T-helper 17 cell (primary cell): ENCODE measurements at places on chromosomes 1 and 21.
A peak's percentile ranks its signal among the peaks of the same experiment; 100 is the strongest.

- DNase-seq, result no peak
Observed at GRCh38 chr1:18661404-18662285, 31.0 kb downstream of the PAX7 start.

DNA sequence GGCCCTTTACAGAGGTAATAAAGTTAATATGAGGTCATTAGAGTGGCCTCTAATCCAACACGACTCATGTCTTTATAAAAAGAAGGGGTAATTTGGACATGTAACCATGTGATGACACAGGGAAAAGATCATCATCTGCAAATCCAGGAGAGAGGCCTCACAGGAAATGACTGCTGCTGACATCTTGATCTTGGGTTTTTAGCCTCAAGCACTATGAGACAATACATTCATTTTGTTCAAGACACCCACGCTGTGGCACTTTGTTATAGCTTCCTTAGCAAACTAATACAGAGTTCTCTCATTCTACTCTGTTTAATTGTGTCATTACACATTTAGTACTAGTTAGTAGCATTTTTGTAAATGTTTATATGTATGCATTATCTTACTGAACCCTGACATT, 64.0 kb upstream of the RUNX1 start:
- no peak for DNase-seq

DNA sequence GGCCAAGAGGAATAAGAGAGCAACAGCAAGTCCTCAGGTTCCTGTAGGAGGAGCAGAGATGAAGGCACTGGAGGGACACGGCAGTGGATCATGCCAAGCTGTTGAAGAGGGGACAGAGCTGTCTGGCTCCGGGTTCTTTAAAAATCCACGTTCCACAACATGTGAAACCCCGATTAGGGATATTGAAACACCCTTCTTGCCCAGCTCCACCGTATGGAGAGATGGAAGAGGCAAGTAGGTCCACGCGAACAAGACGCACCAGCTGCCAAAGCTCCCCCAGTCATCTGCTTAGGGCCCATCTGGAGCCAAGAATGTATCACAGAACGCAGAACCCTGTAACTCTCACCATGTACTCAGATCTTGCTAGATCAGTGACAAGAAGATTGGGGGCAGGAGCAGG, 3.9 kb downstream of the C1orf198 start:
- no peak for DNase-seq

GRCh38 chr1:37100310-37100709, 66.0 kb upstream of the GRIK3 start:
- DNase-seq, result no peak

- no peak for DNase-seq
Observed at GRCh38 chr1:226332947-226333346, 24.0 kb upstream of the LIN9 start.

GRCh38 chr1:41891199-41891896, 27.4 kb downstream of the HIVEP3 start:
- DNase-seq, result no peak

GRCh38 chr1:8206391-8206790, 111.5 kb upstream of the SLC45A1 start:
- no peak for DNase-seq

- DNase-seq, result no peak
Observed at GRCh38 chr1:115655306-115655663, 13.5 kb downstream of the VANGL1 start.

- DNase-seq, result no peak
Observed at GRCh38 chr21:16169102-16169511, 439.3 kb downstream of the USP25 start.

- no peak for DNase-seq
Observed at GRCh38 chr1:203172184-203173010, 3.2 kb downstream of the MYBPH start.

DNA sequence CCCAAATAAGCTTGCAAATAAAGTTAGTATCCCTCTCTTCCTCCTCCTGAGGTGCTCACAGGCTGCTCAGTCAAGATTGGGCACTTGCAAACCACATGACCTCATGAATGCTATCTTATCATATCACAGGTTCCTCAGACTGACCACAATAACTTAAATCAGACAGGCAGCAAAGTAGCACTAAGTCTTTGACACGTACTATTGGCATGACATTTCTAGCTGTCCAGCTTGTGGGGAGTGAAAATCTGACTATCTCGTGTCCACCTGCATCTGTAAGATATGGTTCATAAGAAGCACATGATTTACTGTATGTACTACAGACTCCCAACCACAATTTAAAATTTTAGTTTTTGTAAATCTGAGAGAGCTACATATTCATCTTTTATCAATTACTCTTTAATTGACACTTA, 58.0 kb upstream of the GFI1 start:
- DNase-seq, result no peak

- no peak for DNase-seq
Observed at GRCh38 chr1:157399984-157400382, 152.3 kb downstream of the FCRL5 start.

GRCh38 chr21:41678016-41678923, 88.6 kb downstream of the RIPK4 start:
- DNase-seq, result no peak

DNA sequence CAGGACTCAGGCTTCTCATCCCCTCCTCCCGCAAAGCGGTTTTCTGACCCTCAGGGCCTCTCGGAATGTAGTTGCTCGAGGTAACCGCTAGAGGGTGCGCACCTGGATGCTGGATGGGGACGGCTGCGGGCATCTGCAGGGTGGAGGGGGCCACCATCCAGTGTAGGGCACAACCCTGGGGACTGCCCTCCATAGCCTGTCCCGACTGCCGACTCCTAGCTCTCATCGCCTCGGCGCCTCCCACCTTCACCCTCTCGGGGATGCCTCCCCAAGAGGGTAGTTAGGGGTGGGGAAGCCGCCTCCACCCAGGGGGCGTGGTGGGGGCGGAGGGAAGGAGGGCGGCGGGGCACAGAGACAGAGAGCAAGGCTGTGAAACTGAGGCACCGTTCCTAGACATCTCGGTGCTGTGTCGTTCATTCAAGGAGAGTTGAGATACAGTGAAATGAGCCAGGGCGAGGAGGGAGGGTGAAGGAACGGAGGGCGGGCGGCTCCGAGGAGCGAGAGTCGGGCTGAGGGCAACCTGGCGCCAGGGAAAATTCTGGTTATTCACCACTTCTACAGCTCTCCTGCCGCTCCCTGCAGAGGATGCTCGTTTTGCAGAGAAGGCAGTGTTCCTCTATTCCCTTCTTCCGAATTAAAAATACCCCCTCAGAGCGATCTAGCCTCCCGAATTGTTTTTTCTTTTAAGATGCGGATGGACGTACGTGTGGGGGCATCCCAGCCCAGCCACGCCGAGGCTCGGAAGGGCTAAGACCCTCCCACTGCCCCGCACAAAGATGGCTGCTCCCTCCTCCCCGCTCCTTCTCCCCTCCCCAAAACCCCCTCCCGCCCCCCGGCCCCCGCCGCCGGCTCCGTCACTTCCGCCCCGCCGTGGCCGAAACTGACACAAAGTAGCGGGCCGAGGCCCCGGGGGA, at the start of gene ATP8B2:
ATP8B2 (plus strand) TSS at position 857 of the 914 bp plus-strand sequence. CDS start 2,617 bp downstream, outside the sequence.
- DNase-seq, result peak; percentile 64

DNA sequence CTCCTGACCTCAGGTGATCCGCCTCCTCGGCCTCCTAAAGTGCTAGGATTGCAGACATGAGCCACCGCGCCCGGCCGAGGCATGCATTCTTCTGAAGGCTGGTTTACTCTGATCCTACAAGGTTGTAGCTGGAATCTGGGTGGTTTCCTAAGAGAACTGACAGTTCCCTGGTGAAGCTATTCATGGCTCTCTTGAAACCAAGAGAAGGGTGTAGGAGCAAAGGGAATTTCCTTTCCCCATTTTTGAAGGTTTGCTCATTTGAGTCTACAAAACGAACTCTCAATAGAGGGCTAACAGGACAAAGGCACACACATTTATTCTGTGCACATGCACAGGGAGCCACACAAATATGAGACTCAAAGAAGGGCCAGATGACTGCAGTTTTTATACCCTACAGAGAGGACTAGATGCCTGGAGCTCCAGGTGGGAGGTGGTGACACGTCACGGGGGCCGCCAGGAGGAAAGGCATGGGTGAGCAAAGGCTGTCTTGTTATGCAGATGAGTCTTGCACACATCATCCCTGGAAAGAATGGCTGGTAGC, 49.5 kb upstream of the ERRFI1 start:
- DNase-seq, result no peak

GRCh38 chr1:46983830-46984586, 39.5 kb upstream of the CYP4X1 start:
- no peak for DNase-seq

DNA sequence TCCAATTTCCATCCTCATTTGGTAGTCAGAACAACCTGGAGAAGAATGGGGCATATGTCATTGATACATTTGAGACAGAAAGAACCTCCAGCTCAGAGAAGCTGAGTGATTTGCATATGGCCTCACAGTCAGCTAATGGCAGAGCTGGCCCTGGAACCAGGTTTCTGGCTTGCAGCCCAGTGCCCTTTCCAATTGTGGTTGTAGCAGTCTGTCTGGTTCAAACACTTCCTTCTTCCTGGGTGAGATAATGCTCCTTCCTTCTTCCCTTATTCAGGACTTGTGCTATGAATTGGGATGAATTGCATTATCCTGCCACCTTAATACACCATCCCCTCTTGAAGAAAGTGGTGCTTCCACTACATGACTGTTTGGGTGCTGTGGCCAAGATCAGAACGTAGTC, 24.2 kb downstream of the SLC5A9 start:
- no peak for DNase-seq

- DNase-seq, result no peak
Observed at GRCh38 chr1:77484334-77484733, 198.1 kb downstream of the ZZZ3 start.

- DNase-seq, result no peak
Observed at GRCh38 chr1:231274119-231274825, 33.3 kb downstream of the GNPAT start.

DNA sequence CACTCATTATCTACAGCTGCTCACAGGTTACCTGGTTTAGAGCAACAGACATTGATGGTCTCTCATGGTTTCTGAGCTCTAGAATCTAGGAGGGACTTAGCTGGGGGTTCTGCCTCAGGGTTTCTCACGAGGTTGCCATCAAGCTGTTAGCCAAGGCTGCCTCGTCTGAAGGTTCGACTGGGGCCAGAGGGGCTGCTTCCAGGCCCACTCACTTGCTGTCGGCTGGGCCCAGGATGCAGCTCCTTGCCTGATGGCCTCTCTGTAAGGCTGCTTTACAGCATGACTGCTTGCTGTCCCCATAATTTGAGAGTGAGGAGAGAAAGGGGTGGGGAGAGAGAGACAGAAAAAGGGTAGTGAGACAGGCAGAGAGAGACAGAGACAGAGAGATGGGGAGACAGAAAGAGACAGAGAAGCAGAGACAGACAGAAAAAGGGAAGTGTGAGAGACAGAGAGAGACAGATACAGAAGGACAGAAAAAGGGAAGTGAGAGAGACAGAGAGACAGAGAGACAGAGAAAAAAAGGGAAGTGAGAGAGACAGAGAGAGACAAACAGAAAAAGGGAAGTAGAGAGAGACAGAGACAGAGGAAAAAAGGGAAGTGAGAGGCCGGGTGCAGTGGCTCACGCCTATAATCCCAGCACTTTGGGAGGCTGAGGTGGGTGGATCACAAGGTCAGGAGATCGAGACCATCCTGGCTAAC, 106.8 kb upstream of the C1orf174 start:
- DNase-seq, result no peak

GRCh38 chr1:147600119-147601111, 59.1 kb downstream of the BCL9 start:
- DNase-seq, result no peak

DNA sequence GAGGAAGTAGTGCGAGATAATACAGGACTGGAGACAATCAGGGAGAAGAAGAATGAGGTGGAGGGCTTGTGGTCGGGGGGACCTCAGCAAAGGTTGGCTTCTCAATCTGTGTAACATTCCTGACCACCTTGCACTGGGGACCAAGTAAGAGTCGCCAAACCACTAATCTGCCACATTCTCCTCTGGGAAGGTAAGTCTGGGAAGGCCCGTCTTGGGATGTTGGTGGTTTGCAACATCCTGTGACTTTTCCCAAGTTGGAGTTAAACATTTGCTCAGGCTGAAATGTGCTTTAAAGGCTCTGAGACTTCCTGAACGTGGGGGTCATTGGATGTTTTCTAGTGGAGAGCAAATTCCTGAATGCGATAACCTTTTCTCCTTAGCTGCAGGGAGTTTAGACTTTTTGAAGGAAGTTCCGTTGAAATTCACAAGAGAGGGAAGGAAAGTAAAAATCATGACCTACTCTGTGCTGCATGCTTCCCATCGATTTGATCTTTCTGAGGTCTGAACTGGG, 325.9 kb downstream of the RPS6KC1 start:
- no peak for DNase-seq

DNA sequence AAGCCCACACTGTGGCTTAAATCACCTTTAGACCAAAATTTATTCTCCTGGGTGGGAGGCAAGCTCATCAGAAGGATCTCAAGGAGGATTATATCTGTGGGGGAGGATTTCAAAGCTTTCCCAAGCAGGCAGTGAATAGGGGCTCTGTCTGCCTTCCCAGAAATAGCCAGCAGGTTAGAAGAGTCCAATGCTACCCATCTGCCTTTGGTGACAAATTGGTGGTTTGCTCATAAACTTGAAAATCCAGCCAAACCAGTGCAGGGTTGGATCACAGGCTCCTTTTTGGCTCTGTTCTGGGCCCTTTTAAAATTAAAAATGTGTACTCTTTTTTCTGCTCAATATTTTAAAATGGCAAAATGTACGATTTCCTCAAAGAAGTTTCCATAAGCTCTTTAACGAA, 118.9 kb upstream of the ZC3H11B start:
- DNase-seq, result no peak
